Mesenchymal stem cell (in vitro differentiated cells and primary cell): ENCODE measurements at places on chromosomes 11 and 22.

GRCh38 chr22:23383491-23384361 is 196.4 kb downstream of the IGLL1 start:
- DNase-seq: no peak

- DNase-seq: no peak
Observed at GRCh38 chr11:106551744-106552673, 466.3 kb downstream of the GUCY1A2 start.

GRCh38 chr11:95364324-95365295 is 133.6 kb upstream of the SESN3 start:
- peak; percentile 31 for DNase-seq

- DNase-seq: peak; percentile 72
Observed at GRCh38 chr22:31139866-31140716, at the start of gene PLA2G3. Gene PLA2G3 (minus strand): TSS chr22:31140508. CDS start chr22:31140354, 154 bp downstream.

GRCh38 chr22:19761725-19762567 is 1.4 kb downstream of the TBX1 start:
- DNase-seq: peak; percentile 62

GRCh38 chr11:2164081-2164480 is 3.1 kb upstream of the INS start:
- no peak for DNase-seq
